ENCODE measurements at places on chromosomes 13 and 19.

DNA sequence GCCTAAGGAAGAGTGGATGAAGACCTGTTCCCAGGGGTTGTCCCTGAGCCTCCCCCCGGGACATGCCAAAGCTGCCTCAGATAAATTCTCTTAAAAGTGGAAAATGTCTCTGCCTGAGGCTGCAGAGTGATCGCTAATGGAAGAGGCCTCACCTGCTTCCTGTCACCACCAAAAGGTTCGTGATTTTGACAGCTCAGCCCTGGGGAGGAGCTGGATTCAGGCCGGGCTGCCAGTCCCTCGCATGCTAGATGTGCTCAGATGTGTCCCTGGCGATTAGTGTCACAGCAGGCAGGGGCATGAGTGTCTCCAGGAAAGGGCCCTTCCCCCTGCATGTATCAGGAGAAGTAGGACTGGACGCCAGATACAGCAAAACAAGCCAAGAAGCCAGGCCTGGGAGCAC, 626.5 kb downstream of the UQCRFS1 start:
- no peak for DNase-seq

DNA sequence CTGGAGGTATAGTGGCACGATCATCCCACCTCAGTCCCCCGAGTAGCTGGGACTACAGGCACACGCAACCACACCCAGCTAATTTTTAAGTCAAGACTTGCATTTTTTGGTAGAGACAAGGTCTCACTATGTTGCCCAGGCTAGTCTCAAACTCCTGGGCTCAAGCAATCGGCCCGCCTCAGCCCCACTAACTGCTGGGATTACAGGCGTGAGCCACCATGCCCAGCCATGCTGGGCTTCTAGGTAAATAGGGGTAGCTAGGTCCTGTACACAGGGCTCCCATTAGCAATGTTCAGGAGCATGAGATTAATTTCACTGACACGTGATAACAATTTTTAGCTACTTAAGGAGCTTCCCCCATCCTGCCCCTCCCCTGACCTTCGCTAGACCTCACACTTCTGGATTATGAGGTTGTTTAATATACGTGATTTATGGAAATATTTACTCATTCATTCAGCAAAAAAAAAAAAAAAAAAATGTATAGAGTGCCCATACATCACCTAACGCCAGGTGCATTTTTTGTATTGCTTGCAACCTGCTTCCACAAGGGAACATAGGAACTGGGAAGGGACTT, 19.2 kb downstream of the TMEM272 start:
- DNase-seq, result no peak

- no peak for DNase-seq
Observed at GRCh38 chr19:31037286-31037980, 311.8 kb downstream of the TSHZ3 start.

DNA sequence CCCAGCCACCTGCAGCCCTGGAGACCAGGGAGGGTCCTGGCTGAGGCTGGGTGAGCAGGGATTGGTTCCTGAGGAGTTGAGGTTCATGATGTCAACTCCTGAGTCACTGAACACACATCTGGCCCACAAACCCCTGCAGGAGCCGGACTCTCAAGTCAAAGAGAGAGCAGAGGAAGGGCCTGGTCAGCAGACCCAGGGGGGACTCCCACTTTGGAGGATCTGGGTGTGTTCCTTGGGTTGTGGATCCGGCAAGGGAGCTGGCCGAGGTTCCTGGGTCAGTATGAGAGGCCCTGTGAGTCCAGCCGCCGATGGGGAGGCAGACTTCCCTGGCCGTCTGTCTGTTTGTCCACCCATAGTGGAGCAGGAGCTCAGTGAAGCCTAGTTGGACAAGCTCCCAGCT, 4.0 kb downstream of the SLC7A10 start:
- peak; percentile 32 for DNase-seq

- no peak for DNase-seq
Observed at GRCh38 chr19:35177377-35178274, 23.1 kb downstream of the FXYD5 start.

DNA sequence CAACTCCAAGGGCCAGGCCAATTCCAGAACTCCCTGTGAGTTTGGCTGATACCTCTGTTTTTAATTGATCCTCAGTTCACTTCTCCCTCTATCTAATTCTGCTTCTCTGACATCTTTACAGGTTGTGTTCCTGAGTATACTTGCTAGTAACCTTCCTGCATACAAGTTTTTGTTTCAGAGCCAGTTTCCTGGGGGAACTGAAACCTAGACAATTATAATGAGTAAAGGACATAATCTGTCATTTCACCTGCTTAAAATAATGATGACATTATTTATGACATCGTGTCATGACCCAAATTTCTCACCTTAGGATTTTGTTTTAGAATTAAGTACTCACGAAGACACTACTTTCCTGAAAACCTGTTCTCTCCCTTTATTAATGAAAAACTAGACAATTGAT, 12.5 kb upstream of the MYCBP2 start:
- no peak for DNase-seq

DNA sequence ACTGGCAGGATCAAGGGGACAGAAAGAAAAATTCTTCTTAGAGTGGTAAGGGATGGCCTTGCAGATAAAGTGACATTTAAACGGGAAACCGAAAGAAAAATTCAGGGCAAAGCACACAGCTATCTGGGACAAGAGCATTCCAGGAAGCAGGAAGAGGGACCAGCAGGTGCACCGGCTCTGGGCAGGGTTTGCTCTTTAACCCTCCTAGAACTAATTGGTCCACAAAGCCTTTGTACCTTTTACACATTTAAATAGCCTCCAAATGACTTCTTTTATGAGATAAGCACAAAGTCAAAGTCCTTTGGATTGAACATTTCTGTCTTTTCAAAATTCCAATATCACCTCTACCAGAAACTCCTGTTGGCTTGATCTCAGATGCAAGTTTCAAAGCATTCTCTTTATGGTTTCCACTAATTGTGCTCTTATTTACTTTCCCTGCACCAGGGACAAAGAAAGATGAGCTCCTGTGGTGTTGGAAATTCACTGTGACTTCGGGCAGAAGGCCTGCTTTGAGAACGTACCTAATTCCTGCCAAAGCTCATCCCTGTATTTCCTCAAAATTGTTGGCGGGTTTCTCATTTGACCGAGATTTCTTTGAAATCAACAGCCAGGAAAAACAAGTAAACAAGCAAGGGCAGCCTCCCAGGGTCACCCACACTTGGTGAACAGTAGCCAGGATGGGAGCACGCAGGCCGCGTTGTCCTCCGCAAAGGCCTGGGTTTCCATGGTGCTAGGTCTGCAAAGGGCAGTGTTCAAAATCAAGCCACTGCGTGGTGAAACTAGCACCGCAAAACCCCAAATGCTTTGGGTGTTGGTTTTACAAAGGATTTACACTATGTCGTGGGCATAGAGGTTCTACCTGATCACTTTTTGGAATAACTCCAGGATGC, 98.6 kb downstream of the IRS2 start:
- no peak for DNase-seq

DNA sequence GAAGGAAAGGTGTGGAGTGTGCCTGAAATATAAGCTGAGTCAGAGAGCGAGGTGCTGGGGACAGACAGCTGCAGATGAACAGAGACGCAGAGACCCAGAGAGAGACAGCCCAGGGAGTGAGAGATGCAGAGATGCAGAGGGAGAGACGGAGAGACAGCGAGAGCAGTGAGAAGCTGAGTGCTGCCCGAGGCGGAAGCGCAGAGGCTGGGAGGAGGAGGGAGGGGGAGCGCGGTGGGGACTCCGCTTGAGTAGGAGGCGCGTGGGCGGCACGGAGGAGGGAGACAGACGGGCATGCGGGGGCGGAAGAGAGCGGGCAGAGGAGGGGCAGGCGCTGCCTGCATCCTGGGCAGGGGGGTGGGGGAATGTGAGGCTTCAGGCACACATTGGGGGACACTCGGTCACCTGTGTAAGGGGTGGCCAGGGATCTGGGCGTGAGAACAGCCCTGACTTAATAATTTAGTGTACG, 25.7 kb downstream of the SLC8A2 start:
- peak; percentile 79 for DNase-seq

GRCh38 chr13:27622102-27622820, 569 bp downstream of the POLR1D start:
- DNase-seq, result no peak

- no peak for DNase-seq
Observed at GRCh38 chr19:50702158-50702870, 17.3 kb downstream of the SHANK1 start.

DNA sequence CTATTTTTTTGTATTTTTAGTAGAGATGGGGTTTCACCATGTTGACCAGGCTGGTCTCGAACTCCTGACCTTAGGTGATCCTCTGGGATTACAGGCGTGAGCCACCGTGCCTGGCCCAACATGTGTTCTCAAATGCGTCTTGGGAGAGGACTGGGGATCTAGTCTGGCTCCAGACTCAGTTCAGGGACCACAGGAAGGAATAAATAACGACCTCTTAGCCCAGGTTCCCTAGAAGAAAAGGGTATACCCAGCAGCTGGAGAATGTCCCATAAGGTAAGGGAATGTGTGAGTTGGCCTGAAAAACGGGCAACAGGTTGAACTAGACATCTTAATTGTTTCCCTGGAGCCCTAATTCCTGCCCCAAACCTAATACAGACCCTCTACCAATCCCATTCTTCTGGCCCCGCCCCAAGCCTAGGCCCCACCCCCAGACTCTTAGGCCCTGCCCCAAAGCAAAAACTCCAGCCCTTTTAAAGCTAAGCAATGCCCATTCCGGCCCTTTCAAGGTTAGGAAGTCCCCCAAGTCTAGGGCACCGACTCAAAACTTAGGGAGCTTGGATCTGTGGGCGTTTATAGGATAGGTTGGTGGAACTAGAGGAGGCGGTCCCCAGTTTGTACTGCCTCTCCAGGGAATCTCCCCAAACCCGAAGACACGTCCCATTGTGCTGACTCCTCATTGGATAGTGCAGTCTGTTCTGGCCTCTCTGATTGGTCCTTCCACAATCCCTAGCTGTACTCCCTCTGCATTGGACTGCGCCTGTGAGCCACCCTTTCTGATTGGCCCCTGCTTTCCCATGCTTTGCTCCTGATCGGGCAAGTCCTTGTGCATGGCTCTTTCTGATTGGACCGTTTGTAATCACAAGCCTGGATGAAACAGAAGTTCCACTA, 5.4 kb upstream of the LRFN1 start:
- DNase-seq, result no peak

DNA sequence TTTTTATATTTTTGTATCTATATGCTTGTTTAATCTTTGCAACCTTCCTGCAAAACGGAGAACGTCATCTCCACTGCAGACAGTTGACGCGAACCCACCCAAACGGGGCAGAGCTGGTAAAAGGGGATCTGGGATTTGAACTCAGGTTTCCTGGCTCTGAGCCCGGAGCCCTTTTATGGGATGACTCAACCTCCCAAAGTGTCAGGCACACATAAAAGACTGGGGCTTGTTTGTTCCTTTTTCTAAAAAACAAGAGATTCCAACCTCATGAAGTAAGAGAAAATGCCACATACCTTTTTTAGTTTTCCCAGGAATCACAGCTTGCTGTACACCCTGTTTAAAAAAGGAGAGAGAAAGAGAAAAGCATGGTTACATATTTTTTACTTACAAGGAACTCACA, 78.9 kb downstream of the GADD45B start:
- DNase-seq, result peak; percentile 56

DNA sequence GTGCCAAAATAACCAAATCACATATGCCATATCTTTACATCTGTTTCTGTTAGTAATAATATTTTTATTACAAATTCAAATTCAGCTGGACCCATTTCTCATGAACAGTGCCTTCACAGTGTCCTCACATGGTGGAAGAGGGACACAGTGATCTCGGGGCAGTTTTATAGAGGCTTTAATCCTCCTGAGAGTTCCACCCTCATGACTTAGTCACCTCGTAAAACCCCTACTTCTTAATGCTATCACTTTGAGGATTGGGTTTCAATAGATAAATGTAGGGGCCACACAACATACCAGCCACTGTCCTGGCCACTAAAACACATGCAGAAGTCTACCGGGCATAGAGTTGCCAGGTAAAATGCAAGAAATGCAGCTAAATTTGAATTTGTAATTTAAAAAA, 201.5 kb downstream of the MYO16 start:
- DNase-seq, result no peak

DNA sequence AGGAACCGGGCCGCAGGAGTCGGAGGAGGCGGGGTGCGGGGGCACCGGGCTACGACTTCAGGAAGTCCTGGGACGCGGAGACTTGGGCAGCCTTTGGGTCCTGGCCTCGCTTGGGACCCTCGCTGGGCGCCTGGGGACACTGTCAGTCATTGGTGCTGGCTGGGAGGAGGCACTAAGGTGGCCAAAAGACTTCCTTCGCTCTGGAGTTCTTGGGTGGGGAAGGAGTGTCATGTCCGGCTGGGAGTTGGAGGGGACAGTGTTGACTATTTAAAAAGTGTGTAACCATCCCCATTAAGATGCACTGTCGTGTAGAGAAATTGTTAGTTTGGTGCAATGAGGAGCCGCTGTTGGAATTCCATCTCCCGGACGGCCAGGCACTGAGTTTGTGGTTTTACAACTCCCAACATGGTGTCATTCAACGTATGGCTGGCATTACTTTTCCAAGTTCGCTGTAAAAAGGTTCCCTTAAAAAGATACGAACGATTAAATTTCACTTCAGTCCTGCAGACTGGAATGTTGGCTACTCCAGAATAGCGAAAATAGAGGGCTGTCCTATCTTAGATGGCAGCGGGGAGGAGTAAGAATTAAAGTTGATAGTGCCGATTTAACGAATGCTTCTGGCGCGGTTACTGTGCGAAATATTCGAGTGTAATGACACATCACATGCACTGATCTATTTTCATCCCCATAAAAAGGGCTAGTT, 776 bp downstream of the DNAJC3 start:
- DNase-seq, result peak; percentile 6

GRCh38 chr13:32409001-32409313, 19.0 kb downstream of the N4BP2L1 start:
- DNase-seq, result no peak

GRCh38 chr13:71801165-71801760, 65.7 kb downstream of the DACH1 start:
- DNase-seq, result no peak

DNA sequence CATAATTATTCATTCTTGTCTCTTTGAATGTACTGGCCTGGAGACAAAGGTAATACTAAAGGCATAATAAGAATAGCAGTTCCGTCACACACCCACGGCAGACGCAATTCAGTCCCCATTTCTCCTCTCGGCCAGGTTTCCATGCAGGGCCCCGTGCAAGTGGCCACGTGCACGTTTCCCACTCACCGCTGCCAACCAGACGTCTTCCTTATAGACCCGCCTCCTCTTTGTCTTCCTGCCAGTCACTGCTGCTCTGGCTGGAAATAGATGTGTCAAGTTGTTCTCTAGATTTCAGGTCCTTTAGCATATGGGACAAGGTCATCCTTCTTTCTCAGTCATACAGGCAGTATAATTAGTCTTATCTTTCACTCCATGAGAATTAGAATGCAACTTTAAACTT, 204.3 kb downstream of the SUCLA2 start:
- no peak for DNase-seq

DNA sequence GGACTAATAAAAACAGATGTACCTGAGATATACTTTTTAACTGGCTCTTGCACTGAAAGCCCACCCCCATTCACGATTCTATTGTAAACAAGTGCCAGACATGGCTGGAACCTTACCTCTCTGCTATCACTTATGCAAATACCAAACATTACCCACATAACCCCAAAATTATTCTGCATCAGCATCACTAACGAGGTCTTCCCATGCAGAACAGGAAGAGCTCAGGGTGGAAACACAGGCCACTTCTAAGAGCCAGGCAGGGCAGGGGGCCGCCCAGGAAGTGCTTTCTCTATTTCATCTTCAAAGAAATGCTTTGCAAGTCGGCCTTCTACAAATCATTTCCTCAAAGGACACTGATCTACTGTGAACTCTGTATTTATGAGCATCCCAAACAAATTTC, 7.3 kb downstream of the IRS2 start:
- DNase-seq, result no peak

- no peak for DNase-seq
Observed at GRCh38 chr19:14611051-14611450, 28.2 kb downstream of the CLEC17A start.

Data from urothelium cell line (cell line).